ENCODE measurements at places on chromosomes 3 and 15.
A peak's percentile ranks its signal among the peaks of the same experiment; 100 is the strongest.

GRCh38 chr15:88389120-88389519 is 78.1 kb downstream of the MRPL46 start:
- DNase-seq: no peak

DNA sequence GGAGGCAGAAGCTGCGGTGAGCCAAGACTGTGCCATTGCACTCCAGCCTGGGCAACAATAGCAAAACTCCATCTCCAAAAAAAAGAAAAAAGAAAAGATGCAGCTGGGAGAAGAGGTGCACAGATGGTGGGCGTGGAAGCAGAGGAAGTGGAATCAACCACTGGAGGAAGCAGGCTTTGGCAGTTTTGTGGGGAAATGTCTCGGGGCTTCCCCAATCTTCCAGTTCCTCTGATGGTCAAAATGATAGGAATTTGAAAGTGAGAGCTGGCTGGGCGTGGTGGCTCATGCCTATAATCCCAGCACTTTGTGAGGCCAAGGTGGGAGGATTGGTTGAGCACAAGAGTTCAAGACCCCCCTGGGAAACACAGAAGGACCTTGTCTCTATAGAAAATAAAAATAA is 48.1 kb upstream of the SMAD3 start:
- no peak for DNase-seq

GRCh38 chr3:15492847-15493360 is 28.6 kb downstream of the COLQ start:
- DNase-seq: no peak

DNA sequence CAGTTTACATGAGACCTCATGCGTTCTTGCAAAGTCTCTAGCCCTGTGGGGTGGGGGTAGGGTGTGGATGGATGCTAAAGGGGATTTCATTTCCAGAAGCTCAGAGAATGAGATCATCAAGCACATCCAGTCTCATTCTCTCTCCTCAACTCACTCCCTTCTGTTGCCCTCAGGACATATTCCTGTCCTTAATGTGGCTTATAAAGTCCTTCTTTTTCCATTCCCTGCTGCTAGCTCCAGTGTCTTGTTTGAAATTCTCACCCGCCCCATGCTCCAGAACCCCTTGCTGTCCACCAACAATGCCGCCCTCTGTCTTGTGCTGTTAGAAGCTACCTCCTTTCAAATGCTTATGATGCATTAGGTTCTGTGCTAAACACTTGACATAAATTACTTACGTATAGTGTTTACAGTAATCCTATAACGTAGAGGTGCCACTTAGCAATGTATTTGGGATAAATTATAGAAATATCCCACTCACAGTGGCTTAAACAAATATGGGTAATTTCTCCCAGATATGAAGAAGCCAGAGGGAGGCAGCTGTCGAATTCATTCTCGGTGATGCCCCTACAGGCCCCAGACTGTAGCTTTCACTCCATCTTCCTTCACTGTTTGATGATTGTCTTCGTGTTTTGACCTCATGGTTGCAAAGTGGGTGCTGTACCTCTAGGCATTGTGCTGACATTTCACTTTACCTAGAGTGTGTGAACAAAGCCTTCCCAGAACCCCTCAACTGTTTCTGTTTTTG is 273.1 kb upstream of the TBL1XR1 start:
- DNase-seq: no peak

DNA sequence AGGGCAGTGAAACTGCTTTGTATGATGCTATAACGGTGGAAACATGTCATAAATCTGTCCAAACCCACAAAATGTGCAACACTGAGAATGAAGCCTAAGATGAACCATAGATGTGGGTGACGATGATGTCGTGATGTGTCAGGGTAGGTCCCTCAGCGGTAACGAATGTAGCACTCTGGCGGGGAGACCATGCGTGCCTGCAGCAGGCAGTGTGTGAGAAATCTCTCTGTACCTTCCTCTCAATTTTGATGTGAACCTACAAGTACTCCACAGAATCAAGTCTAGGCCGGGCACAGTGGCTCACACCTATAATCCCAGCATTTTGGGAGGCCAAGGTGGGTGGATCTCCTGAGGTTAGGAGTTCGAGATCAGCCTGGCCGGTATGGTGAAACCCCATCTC is 268.2 kb upstream of the LYSMD4 start:
- DNase-seq: no peak

GRCh38 chr3:52570076-52570475 is 33.7 kb downstream of the UQCC5 start:
- DNase-seq: no peak

GRCh38 chr15:47724346-47724745 is 7.0 kb downstream of the SEMA6D start:
- peak; percentile 49 for DNase-seq
